ENCODE measurements at places on chromosomes 1 and 21.

DNA sequence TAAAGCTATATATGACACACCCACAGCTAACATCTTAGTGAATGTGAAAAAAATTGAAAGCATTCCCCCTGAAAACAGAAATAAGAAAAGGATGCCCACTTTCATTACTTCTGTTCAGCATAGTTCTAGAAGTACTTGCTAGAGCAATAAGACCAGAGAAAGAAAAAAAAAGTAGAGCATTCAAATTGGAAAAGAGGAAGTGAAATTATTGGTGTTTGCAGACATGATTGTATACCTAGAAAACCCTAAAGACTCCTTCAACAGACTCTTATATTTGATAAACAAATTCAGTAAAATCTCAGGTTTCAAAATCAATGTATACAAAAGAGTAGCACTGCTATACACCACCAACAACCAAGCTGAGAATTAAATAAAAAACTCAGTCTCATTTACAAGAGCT is 1461.0 kb downstream of the AMY1C start:
- no peak for DNase-seq

GRCh38 chr1:85884372-85885035 is 176.3 kb upstream of the ZNHIT6 start:
- no peak for DNase-seq

- no peak for DNase-seq
Measured at GRCh38 chr1:93708734-93709481, 27.3 kb upstream of the BCAR3 start.

- DNase-seq: no peak
Measured at GRCh38 chr1:64033667-64034220, 169.7 kb upstream of the UBE2U start.

DNA sequence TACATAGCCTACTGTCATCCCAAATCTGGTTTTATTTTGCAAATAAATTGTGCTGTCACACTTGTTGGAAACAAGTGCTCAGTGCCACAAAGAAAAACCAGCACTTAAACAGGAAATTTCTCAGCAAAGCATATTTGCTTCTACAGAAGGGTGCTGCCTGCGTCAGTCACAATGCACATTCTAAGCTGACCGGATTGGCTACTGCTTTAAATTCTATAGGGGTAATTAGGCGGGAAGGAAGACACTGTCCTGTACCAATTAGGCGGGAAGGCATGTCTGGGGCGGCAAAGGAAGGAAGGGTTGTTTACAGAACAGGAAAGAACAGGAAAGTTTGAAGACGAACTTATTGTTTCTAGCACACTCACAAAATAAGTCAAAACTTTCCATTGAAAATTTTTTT is 2.8 kb downstream of the IFI16 start:
- DNase-seq: no peak

DNA sequence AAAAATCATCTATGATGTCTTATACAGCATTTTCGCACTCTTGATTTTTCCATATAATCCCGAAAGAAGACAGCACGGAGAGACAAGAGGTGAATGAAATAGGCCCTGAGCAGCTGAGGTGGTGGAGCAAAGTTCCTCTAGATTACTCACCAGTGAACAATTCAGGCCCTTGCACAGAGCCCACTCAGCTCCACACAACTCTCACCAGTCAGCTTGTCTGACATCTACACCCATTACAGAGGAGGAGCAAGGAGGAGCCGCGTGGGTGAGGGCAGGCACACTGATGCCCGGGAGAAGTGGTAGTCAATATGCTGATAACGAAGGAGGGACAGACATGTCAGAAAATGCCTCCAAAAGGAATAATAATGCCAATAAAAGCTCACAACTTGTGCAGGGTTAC is 59.9 kb downstream of the DNM3 start:
- DNase-seq: no peak

GRCh38 chr1:33828654-33829053 is 35.2 kb upstream of the HMGB4 start:
- no peak for DNase-seq

GRCh38 chr1:106960412-106960811 is 96.1 kb upstream of the PRMT6 start:
- DNase-seq: no peak

GRCh38 chr1:89557445-89557825 is 32.8 kb downstream of the LRRC8B start:
- DNase-seq: no peak

GRCh38 chr1:10529765-10530164 is 55.0 kb downstream of the PEX14 start:
- DNase-seq: no peak

Data from HCT116 (cell line).